ENCODE measurements at places on chromosomes 2 and 18.

DNA sequence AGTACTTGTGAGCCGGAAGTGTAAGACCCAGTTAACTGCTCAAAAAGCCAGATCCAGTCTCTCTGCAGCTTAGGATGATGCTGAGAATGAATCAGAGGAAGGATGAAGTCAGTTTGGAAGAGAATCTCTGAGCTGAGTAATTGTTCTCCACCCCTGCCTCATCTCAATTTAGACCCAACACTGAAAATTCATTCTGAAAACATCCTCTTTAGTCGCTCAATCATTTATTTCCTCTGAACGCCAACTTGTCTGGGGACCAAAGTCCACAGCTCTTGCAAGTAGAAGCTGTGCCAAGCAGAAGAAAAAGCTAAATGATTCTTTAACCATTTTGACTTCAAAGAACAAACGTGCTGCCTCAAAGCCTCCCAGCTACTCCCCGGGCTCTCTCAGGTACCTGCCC, 177.1 kb upstream of the KLHL29 start:
- no peak for DNase-seq

- DNase-seq, result no peak
Measured at GRCh38 chr2:179581605-179582004, 279.8 kb downstream of the ZNF385B start.

- no peak for DNase-seq
Measured at GRCh38 chr2:67904966-67905365, 157.8 kb downstream of the C1D start.

- no peak for DNase-seq
Measured at GRCh38 chr2:113705982-113706523, 50.4 kb downstream of the SLC35F5 start.

DNA sequence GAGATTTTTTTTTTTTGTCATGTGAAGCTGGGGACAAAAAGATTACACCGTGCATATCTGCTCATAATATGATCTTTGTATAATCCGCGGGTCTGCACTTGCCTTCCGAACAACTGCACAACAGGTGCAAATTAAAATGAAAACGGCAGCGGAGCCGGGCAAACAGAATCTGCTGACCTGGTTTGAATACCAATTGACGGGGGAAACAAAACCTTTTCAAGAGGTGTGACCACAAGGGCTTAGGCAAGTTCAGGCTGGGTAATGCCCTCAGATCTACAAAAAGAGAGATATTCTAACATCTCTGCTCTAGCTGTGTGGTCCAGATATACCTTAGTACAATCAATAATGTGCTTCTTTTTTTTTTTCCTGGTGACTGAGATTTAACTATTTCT, 88.5 kb downstream of the ZEB2 start:
- no peak for DNase-seq

GRCh38 chr2:240203031-240203787, 62.8 kb upstream of the OTOS start:
- no peak for DNase-seq

- DNase-seq, result no peak
Measured at GRCh38 chr18:13232086-13232917, 13.7 kb downstream of the LDLRAD4 start.

- DNase-seq, result no peak
Measured at GRCh38 chr2:146496248-146496647, 1348.6 kb upstream of the ACVR2A start.

DNA sequence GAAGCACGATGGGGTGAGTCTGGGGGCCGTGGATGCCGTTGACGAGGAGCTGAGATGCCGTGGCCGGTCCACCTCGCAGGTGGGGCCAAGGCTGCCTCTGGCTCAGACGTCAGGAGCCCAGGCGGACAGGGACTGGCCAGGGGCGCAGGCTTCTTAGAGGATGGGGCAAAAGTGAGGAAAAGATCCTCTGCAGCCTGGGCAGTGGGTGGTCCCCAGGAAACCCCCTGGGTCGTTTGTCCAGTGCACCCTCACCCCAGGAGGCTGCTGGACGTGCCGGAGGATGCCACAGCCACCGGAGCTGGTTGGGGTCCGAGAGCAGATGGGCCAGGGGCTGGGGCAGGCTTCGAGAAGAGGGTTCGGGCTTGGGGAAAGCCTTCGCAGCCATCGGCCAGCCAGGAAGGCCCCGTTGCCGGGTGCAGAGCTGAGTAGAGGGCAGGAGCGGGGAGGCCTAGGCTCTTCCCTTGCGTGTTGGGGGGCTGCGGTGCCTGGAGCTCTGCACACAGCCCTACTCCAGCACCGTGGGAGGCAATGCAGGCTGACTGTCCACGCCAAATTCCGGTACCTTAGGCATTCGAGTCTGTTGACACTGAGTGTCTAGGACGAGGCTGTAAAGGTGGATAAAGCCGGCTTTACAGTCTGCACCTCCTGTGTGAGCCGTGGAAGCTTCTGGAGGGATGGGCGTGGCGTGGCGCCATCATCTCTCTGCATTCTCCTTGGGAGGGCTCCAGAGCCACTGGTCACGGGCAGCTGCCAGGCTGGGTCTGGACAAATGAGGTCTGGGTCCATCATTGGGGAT, 18.8 kb downstream of the GPC1 start:
- no peak for DNase-seq

GRCh38 chr2:191436368-191437055, 191.3 kb downstream of the MYO1B start:
- DNase-seq, result no peak

DNA sequence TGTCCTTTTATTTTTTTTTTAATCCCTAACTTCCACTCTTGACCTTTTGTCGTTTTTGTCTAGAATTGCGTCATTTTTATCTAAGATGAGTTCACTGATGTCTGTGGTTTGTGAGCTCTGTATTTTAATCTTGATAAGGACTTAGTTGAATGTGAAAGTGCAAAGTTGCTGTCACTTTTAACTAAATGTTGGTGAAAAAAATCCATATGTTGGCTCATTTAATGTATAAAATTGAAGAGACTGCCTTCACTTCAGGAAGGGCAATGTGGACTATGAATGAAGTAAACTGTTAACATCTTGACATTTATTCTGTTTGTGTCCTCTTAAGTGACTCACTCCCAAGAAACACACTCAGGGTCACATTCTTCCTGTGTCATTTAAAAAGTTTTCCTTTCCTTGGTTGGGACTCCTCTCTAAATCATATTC, 256.6 kb upstream of the RASGRP3 start:
- DNase-seq, result no peak

DNA sequence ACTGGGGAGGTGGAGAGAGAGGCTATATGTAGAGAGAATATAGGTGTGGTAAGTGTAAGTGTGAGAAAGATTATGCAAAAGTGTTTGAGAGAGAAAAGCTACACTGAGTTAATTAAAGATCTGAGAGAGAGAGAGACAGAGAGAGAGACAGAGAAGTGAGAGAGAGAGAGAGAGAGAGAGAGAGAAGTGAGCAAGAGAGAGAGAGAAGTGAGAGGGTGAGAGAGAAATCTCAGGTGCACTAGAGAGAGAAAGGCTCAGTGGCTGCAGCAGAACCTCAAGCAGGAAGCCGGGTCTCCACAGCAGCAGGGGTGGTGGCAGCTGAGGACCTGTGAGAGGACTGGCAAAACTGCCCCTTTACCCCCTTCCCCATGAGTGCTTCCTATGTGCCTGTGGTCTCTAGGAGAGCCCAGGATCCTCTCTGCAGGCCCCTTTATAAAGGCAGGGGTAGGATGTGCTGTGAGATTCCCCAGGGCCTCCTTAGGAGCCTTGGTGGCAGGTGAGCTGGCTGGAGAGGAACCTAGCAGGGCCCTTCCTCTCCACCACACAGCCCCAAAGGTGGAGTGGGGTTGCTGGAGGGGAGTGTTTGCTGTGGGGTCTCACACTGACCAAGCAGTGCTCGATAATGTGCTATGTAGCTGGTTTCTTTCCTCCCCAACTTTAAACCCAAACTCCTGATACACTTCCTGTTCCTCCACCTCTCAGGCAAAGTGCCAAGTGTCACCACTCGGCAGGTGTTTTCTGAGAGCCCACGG, 52.6 kb downstream of the SLC4A5 start:
- DNase-seq, result no peak

GRCh38 chr18:74990563-74991081, 218.3 kb downstream of the PTGR3 start:
- DNase-seq, result no peak

DNA sequence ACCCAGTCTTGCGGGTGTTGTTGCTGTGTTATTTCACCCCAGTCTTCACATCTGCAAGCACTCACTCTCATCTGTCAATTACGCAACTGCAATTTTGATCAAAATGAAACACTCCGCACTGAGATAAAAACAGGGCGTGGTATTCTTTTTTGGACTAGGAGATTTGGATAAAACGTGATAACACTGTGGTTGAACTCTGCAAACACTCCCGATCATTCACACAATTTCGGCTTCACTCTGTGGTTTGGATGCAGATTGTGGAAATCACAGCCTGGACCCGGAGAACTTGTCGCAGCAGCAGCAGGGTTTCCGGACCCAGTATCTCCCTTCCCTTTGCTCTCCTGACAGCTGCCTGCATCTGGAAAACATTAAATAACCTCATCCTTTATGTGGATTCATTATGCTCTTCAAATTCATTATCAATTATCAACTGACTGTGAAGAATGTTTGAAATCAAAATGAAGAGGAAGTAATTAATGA, 49.4 kb upstream of the APCDD1 start:
- DNase-seq, result no peak

DNA sequence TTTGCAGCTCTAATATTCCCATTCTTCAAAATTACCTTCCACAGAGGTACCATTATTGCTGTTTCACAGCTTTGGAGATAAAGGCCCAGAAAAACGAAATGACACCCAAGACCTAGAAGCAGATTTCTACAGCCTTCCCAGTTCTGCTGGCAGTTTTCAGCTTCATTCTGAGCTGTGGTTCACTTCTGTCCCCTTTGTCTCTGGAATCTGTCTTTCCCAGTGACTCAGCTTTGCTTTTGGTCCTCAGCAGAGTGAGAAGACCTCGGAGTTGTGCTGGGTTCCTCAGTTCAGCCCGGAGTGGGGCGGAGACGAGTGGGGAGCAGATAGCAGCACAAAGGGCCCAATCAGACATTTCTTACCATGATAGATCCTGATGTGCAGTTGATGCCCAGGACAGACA, 180.7 kb upstream of the CXCR4 start:
- DNase-seq, result no peak

DNA sequence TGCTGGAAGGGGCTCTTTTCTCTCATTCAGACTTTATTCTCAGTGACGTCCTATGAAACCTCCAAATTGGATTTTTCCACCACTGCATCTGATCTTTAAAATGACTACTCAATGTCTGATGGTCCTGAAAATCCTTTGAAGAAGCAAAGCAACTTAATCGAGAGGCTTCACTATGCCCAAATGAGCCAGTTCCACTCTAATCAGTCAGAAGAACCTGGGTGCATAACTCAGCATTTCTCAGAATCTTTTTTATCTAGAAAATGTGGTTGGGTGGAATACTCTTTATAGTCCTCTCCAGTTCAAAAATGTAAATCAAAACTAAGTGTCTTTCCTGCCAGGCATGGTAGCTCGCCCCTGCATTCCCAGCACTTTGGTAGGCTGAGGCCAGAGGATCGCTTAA, 60.7 kb downstream of the PRELID3A start:
- no peak for DNase-seq

DNA sequence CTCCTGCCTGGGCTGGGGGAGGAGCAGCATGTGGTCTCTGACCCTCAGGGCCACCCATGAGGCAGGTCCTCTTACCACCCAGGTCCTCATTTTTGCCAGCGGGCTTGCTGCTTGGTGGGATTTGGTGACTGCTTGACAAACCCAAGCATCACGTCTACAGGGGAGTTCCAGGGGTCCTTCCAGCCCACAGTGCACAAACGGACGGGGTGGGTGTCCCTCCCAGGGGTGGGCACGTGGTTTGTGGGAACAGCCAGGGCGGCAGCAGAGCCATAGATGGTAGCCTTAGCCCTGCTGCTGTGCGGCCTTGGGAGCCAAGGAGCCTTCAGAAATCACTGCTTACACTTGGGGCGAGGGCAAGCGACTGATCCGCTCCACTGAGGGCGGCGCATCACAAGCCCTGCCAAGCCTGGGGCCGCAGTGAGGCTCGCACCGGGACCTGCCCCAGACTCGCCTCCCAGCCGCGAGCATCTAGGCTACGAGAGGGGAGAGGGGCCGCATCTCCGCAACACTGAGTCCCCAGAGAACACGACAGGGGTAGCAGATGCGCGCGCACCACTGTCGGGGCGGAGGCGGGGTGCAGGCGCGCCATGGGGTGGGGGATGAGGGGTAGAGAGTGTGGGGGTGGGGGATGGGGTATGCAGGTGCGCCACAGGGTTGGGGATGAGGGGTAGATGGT, 36.9 kb downstream of the SNED1 start:
- no peak for DNase-seq
